ENCODE measurements at places on chromosomes 1 and 21.

- DNase-seq, result no peak
These were observed 656.4 kb upstream of the ADGRL2 start for GRCh38 chr1:81144240-81144825.

- no peak for DNase-seq
These were observed 47.6 kb downstream of the SLX9 start for GRCh38 chr21:44987301-44987885.

GRCh38 chr1:153532769-153533599 lies 2.8 kb downstream of the S100A6 start:
- DNase-seq, result peak; percentile 79

DNA sequence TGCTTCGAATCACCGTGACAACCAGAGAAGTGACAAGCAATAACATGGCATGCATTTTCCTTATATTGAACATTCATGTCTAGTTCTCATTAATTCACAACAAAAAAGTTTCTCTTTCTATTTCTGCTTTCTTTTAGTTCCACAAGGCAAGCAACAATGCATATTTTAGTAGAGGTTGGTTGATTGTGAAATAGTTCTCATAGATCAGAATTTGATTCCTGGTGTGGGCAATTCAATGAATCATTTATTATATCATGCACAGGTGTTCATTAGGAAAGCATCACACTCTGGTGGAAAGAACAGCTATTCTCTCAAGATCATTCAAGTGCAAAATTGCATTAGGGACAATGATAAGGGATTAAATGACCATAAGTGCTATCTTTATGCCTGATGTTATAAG lies 980.9 kb downstream of the BRINP3 start:
- no peak for DNase-seq

- DNase-seq, result no peak
These were observed 9.4 kb downstream of the CR1L start for GRCh38 chr1:207654320-207654719.

DNA sequence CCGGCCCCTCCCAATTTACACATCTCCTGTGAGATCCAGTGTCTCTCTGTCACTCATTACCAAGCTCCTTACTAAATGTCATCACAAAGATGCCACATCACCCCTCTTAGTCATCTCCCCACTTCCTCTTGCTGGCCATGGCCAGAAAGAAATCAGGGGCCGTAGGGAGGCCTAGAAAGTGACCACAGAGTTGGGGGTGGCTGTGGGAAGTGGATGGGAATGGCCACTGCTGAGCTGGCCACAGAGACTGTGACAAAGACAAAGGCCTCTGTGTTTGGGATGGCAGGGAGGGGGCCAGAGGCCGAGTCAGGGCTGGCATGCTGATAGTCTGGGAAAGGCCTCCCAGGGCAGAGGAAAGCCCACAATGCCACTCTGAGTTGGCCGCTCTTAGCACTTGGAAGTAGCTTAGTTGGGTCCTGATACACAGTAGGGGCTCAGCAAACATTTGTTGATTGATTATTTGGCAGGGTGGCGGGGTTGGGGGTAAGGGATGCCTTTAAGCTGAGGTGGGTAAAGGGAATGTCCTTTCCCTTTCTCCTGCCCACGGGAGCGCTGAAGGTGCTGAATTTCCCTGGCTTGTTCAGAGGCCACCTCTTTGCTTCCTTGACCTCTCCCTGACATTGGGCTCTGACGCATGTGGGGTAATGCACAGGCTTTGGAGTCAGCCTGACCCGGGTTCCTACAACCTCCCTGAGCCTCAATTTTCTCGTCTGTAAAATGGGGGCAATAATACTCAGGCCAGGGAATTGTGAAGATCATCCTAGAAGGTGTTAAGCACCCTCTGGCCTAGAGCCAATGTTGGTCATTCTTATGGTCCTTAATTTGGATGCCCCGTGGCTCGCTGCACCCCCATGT lies 13.2 kb downstream of the NAV1 start:
- no peak for DNase-seq

DNA sequence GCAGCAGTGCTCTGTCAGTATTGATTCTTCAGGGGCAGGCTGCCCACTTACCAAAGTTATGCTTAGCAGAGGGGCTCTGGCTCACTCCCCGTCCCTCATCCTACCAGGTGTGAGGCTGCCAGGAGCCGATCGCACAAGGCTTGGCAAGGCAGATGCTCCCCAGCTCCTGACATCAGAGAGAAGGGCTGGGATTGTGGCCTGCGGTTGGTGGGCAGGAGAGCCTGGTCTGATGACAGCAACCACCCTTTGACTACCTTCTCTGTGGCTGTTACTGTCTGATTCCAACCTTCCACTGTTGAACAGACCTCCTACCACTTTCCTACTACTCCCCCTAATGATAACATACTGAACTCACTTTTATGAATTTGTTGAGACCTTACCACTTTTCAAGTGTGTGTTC lies 23.7 kb upstream of the WDR26 start:
- no peak for DNase-seq

- DNase-seq, result no peak
These were observed 36.5 kb downstream of the ACOT11 start for GRCh38 chr1:54584575-54584974.

DNA sequence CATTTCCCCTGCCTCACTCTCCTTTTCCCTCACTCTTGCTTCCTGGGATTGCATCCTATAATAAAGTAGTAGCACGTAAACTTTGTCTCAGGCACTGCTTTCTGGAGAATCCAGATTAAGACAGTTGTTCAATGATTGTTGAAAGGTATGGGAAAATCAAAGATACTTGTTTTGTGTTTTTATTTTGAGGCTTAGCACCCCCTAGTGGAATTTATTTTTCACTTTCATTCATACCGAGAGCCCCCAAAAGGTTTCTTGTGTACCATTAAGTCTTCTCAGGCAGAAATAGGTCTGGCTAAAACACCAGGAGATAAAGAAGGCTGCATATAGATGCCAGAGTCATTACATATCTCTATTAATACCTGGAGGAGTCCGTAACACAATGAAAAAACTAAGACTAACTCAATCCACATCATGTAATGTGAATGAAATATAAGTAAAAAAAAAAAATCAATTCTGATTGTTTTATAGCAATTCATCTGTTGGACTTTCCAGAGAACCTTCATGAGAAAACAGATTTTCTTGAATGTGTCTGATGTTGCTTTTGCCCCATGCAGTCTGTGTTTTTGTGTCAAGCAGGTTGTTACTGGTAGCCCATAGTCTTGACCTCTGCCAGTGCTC lies 103.5 kb downstream of the RPE65 start:
- no peak for DNase-seq

GRCh38 chr1:203888807-203889251 lies 27.4 kb downstream of the SNRPE start:
- DNase-seq, result no peak

- no peak for DNase-seq
These were observed 62.8 kb downstream of the PIK3CD start for GRCh38 chr1:9714257-9714718.

DNA sequence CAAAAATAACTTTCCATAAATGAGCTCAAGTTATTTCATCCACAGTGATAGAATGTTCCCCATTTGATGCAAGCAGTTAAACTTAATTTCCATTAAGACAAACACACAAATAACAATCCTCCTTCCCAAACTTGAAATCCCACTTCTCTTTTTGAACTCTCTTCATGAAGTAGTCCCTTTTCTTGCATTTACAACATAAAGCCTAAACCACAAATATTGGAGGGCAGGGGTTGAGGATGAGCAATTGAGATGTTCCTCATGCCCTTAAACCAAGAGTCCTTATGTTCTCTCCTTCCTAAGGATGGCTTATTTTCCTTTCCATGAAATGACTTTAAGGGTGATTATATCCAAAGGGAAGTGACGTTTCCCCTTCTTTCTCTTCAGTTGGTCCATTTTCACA lies 228.8 kb downstream of the DISC1 start:
- DNase-seq, result no peak

DNA sequence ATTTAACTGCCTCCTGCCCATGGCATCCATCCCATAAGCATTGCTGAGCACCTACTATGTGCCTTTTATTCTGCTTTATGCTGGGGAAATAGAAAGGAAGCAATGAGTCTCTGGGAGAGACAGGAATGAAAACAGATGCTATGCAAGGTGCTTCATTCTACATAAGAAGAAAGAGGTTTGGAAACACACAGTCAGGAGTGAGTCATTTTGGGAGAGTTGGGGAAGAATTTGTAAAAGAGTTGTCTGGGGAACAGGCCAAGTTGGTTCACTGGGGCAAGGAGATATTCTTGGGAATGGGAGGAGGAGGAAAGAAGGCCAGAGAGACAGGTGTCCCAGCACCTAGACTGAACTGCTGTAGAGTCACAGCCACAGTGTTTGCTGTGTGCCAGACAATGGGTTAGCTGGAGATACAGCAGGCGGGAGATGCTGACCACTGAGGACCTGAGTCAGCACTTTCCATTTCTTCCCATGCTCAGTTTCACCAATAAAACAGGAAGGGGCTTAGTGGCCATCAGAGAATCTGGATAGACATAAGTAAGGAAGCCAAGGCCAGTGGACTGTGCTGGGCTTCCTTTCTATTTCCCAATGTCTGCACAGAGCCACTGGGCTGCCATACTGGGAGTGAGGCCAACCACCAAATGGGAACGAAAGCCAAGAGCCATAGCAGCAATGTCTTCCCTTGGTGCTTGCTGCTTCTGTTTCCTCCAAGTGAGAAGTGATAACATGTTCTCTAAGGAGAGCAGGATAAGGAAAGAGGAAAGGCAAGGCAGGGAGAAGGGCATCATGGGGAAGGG lies 187.7 kb upstream of the USP24 start:
- DNase-seq, result no peak

DNA sequence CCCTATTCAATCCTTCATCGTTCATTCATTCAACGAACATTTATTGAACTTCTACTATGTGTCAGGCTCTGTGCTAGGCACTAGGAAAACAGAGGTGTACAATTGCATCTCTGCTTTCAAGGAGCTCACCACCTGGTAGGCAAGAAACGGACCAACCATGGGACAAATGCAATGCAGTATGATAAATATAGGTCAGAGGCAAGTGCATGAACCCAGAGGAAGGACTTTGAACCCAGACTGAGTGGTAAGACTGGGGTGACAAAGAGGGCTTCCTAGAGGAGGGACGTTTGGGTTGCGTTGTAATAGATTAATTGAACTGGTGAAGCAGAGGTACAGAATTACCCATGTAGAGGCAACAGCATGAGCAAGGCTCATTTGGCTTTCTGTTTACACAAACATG lies 16.4 kb downstream of the CD2 start:
- peak; percentile 64 for DNase-seq

- DNase-seq, result no peak
These were observed 571 bp upstream of the CAPN9 start for GRCh38 chr1:230746617-230747016.

DNA sequence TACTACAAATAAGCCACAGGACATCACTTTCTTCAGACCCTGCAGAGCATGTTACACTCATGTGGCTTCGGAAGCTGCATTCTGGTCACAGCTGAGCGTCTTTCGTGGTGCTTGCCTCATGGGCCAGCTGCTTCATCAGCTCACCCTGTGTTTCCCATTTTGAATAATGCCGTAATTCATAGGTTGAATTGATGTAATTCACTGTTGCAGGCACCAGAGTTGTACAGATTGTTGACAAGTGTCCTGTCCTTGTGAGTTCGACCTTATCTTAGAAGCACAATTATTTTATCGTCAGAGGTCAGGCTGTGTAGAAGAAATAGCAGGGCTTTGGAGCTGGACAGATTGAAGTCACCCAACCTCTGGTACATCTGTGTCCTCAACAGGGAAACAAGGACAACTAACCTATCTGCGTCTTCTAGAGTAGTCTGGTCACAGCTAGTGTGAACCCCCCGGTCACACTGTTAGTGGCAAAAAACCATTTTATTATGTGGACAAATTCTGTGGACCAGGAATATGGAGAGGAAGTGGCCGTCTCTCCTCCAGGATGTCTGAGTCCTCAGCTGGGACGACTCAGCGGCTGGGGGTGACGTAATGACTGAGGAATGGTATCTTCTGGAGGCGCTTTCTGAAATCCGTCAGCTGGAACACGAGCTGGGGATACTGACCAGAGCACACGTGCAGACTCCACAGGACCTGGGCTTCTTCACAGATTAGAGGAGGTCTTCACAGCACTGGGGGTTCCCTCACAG lies 17.8 kb downstream of the PKNOX1 start:
- DNase-seq, result no peak

DNA sequence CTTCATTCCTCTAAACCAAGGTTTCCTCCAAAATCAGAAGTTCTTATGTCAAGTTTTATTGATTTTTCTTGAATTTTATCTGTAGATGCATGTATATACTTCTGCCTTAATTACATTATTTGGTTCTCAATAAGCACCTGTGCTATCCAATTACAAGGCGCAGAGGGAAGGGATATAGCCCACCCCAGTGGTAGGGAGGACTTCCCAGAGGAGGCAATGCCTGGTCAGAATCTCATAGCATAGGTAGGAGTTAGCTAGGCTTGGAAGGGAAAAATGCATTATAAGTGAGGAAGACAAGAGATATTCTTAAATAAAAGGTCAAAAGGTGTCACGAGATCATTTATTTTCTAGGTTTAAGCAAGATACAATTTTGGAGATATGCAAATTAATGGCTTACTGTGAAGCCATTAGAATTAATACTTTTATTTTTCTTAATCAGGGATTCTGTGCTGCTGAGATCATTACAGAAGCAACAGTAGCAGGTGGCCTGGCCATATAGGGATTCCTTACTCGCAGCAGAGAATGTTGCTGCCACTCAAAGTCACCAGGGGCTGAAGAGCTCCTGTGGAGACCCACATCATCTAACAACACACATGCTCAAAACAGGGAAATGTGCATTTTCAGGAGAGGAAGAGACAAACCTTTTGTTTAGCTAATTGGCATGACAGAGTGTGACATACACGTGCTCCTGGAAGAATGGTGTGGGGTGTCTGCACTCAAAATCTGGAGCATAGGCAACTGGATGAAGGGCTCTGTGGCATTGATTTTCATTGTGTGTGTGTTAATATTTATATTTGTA lies 178.3 kb downstream of the ATG4C start:
- no peak for DNase-seq

DNA sequence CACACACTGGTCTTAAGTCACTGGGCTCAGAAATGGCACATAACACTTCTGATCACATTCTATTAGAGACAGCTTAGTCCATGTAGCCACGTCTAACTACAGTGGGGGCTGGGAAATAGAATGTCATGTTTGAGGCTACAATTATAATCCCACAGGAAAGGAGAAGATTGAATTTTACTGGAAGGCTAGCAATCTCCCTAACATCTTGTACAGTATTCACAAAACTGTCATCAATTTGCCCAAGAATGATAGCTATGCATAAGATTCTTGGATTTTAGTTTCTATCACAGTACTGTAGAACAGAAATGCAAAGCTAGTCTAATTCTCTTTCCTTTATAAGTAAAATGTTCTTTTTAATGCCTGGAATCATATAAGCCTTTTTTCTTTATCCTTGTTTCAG lies 12.7 kb upstream of the ZMYM6 start:
- no peak for DNase-seq

GRCh38 chr1:65422241-65423203 lies 2.1 kb downstream of the LEPR start:
- DNase-seq, result no peak

GRCh38 chr1:179825798-179826460 lies 51.7 kb downstream of the TOR1AIP2 start:
- DNase-seq, result no peak

DNA sequence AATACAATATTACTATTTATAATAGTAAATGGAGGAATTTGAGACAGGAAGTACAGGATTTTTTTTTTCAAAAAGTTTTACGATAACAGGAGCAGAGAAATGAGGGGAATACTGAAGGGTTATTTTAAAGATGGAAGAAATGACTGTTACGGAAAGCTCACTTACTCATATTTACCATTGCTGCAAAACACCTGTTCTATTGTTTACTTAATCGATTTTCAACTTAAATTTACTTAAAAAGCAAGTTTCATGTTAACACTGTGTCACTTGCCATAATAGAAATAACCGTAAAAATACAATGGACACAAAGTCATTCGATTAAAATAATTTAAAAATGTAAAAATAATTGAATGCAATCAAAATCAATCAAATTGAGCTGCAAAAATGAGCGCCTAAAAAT lies 3.4 kb upstream of the EXO1 start:
- DNase-seq, result no peak

Data from stimulated activated effector memory CD8-positive, alpha-beta T cell treated with anti-CD3 and anti-CD28 coated beads, Interleukin-12 subunit alpha, Interleukin-12 subunit beta, amount 100 ng/mL, for 72 hours (primary cell).